ENCODE measurements at places on chromosomes 6 and 20. TPM values are rescaled to one million over a fixed set of nuclear protein-coding genes. Genes with fewer than 3 reads are reported as not detected.

DNA sequence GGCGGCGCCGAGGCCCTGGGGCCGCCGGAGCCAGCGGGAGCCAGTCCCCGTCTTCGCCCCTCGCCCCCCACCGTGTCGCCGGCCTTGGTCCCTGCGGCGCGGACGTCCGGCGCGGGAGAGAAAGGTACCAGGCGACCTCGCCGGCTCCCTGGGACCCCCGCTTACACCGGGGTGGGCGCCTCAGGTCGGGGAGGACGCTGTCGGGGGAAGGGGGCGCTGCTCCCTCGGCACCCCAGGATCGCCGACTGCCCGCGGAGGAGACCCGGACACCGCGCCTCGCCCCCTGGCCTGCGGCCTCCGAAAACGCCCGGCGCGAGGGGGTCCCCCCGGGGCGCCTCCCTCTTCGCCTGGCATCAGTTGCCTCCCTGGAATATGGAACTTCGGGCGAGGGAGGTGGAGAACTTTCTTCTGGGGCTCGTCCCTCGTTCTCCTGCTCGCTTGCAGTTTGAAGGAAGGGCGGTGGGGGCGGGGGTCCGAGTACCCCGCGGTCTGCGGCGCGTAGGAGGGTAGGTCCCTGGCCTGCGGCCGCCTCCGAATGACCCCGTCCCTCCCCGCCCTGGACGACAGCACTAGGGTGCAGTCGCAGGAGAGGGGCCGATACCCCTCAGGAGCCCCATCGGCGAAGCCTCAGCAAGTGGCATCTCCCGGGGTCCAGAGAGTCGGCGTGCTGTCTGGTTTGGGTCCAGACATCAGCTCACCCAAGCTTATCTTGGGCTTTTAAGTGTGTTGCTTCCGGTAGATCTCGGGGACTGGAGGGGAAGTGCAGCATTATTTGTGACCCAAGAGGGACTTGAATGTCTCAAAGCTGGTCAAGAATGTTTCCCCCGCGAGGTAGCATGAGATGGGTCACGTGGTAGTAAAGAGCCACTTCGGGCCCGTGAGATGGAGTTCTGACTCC lies 549 bp downstream of the ANKRD6 start:
- no peak for DNase-seq

The DNMT3B gene
- total RNA-seq: 18.2 TPM

The PLCB1 gene
- 12.0 TPM for total RNA-seq

- no peak for DNase-seq
Measured at GRCh38 chr6:32113386-32114352, 4.5 kb upstream of the TNXB start.

GRCh38 chr6:56655996-56656395 lies 13.3 kb upstream of the DST start:
- no peak for DNase-seq

DNA sequence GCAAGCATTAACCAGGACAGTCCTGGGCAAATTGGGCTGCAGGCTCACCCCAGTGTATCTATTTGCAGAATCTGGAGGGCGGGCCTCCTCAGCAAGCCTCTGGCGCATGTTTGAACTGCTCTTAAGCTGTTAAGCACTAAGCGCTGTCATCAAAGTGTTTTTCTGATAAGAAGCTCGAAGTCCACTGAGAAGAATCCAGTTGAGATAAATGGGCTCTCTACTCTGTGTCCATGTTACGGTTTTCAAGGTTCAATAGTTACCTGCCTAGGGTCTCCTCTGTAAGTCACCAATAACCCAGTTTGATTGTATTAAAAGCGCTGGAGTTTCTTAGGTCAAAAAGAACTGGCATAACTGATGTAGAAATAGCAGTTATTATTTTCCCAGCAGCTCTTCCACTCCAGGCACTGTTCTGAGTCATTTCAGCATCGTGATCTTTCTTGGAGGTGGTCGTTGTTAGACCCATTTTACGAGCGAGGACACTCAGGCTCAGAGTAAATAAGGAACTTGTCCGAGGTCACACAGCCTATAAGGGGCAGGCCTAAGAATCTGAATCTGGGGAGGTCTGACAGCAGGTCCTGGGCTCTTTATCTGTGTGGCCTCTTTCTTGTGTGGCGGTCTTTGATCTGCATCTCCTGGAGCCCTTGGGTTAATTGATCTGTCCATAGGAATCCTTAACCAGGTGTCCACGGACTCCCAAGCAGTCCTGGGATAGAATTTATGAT lies 207.4 kb upstream of the ZNF217 start:
- no peak for DNase-seq

GRCh38 chr6:156279261-156279969 lies 497.8 kb upstream of the ARID1B start:
- DNase-seq: no peak

The BCL2L1 gene
- total RNA-seq: 243 TPM

GRCh38 chr6:170186941-170187668 lies 103.8 kb downstream of the DLL1 start:
- peak; percentile 62 for DNase-seq

The SCRT2 gene
- not detected for total RNA-seq

The TTLL9 gene
- total RNA-seq: 0.17 TPM

The PRRT1 gene
- total RNA-seq: 2.7 TPM

DNA sequence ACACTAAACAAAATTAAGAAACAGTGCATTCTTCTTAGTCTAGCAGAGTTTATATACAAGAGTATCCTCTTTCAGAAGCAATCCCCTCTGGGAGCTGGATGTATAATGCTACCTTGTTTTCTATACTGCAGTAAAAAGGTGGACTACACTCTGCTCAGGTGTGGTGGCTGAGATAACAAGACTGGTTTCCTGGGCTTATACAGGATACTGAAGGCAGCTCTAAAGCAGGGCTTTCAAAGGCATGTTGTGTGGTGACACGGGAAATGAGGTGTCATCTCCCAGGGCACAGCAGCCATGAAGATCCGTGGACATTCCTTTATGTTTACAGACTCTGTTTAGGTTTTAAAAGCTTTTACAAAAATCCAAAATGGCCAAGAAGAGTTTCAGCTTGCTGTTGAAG lies 136.7 kb downstream of the MAP3K4 start:
- DNase-seq: no peak

The BPIFB4 gene
- total RNA-seq: not detected

GRCh38 chr6:127566119-127566518 lies 10.9 kb upstream of the C6orf58 start:
- no peak for DNase-seq

DNA sequence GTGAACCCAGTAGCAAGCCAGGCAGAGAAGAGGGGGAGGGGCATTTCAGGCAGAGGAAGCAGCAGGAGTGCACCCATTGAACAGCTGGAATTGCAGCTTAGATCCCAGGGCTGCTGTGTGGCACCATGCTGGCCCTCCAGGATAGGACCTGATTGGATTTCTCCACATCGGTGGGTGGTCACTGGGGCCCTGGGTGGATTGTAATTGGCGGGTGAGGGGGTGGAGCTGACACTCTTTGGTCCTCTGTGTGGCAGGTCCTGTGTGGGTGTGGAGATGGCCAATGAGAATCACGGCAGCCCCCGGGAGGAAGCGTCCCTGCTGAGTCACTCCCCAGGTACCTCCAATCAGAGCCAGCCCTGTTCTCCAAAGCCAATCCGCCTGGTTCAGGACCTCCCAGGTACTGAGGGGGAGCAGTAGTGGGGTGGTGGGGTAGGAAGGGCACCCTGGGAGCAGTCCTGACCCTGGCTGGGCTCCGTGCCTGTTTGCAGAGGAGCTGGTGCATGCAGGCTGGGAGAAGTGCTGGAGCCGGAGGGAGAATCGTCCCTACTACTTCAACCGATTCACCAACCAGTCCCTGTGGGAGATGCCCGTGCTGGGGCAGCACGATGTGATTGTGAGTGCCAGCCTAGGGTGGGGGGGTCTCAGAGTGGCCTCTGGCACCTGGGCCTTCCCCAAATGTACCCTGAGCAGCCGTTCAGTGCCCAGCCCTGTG lies 4.4 kb downstream of the PCIF1 start:
- DNase-seq: no peak

The GPLD1 gene
- 3.8 TPM for total RNA-seq

DNA sequence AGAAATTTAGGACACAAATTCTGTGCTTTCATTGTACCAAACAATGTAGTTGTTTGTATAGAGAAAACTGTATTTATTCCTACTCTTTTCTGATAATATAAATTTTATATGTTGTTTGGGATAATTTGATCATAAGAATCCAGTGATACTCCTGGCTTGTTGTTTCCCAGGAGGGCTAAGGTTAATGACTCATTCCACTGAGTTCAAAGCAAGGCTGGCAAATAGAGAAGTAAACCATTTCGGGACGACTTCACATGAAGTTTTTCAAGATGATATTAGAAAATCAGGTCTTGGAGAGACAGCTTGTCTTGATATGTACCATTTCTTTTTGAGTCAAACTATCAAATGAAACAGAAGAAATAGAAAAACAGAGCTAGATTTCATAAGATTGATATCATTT lies 326.1 kb upstream of the CNR1 start:
- DNase-seq: no peak

DNA sequence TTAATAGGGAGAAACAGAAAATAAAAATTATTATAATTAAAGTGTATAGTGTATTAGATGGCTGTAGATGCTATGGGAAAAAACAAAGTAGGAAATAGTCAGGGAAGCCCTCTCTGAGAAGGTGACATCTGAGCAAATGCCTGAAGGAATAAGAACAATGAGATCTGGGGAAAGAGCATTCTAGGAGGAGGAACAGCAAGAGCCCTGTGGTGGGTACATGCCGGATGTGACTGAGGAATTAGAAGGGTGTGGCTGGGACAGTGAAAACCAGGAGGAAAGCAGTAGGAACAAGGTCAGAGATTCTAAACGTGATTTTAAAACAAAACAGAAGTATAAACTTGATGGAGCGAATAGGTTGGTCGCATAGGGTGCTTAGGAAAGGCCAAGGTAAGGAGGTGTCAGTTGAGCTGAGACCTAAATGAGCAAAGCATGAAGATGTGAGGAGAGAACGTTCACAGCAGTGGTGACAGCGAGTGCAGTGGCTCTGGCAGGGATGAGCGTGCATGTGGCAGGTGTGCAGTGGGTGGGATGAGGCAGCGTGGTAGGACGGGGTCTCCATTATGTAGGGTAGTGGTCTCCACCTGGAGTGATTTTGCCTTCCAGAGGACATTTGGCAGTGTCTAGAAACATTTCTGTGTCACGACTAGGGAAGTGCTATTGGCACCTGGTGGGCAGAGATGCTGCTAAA lies 97.1 kb upstream of the MRPS10 start:
- DNase-seq: no peak

DNA sequence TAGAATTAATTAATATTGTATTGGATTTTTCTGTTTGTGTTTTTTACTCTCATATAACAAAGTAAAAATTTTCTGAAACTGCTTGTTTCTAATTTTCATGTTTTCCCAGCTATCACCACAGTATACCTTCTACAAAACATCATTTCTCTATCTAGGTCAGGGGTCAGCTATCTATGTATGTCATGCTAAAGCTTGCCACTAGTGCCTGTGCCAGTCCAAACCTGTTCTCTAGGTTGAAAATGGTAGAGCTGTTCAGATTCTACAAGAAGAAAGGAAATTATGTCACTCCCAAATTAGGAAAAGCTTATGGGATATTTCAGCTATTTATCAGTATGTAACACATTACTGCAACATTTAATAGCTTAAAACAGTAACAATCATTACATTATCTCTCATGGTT lies 5.8 kb upstream of the ME1 start:
- DNase-seq: no peak

The IPCEF1 gene
- total RNA-seq: 0.40 TPM

DNA sequence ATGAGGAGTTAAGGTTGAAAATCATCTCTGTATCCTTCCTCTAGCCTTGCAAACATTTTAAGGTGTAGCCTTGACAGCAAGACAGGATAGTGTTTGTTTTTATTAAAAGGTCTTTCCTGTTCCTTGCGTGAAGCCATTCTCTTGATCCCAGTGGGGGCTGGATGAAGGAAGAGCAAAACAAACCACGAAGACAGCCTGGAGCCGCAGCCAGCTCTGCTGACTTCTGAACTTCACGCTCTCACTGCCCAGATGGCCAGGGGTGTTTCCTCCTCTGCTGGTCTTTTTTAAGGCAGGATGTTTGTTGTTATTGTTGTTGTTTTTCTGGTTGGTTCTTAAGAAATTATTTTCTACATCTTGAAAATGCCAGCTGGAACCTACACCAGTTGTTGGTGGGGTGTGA lies 156.4 kb downstream of the MTHFD1L start:
- no peak for DNase-seq
